ENCODE measurements at places on chromosomes 2 and 18.

- no peak for DNase-seq
Observed at GRCh38 chr2:73253901-73254300, 19.8 kb downstream of the CCT7 start.

- DNase-seq, result no peak
Observed at GRCh38 chr2:178892751-178893625, 85.8 kb upstream of the TTN start.

- no peak for DNase-seq
Observed at GRCh38 chr2:55229221-55229620, 2.9 kb downstream of the CLHC1 start.

DNA sequence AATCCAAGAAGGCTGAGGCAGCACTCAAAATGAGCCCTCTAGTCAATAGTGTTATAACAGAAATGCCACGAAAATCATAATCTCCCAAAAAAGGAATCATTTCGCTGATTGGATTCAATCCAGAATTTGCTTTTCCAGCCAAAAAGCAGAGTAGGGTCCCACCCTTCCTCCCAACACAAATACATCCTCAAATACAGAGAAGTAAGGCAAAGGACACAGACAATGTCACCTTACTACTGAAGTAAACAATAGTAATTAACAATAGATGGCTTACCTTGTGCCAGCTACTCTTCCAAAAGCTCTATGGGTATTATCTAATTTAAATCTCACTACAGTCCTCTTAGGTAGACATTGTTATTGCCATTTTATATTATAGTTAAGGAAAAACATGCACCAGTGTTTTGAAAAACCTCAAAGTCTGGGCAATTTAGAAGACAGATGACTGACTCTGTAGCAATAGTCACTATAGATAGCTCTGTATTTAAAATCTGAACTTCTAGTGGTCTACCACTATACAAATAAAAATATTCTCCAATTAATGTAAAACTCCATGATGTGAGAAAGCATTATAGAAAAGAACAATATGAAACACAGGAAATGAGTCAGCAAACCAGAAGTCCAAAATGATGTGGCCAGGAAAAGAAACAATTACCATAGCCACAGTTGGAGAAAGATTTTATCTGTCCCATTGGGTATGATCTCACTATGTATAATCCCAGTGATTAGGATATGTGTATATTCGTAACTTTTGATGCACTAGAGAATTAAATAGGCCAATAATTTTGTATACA is 305.0 kb upstream of the ERBB4 start:
- DNase-seq, result peak; percentile 64

- DNase-seq, result no peak
Observed at GRCh38 chr2:46363535-46364170, 66.4 kb downstream of the EPAS1 start.

- no peak for DNase-seq
Observed at GRCh38 chr2:157698430-157698829, 69.8 kb upstream of the ACVR1C start.

DNA sequence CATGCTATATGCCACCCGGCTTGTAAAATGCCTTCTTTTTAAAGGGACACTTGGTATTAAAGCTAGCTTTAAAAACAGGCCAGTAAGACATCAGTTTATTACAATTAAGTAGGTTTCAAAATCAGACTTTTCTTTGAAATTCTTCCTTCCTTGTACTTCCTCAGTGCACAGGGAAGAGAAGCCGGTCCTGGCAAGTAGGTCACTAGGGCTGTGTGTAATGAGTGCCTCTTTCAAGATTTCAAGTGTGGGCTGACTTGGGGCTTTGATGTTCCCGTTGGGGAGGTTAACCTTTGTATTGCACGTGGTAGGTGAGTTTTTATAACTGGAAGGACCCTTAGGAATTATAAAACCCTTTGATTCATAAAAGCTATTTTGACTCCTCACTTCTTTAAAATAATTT is 566.4 kb upstream of the ID2 start:
- DNase-seq, result no peak

DNA sequence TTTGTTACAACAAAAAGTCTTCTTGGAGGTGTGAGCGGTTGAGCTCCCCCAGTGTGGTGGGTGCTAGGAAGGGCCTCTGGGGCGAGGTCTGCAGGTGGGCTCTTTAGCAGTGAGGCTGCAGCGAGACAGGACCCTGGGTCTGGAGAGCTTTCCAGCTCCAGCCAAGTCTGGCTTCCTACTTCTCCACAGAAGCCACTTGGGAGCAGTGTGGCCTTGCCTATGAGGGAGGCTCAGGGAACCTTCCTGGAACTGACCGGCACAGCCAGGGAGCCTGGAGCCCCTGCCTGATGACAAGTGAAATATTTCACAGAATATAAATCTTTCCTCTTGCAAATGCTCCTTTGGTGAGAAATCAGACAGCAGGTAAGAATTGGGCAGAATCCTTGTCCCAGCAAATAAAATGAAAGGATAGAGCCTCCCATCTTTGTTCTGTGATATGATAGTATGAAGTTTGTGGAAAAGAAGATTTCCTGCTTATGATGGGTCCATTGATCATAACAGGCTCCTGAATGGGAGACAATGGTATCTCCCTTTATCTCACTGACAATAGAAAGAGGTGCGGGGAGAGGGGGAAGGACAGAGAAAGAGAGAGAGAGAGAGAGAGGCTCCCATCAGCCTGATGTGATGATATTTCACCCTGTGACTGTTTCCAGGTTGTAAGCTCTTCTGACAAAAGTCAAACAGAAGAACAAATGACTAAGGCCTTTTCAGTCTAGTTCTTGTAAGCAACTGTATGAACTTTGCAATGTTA is 289.8 kb upstream of the SPRED2 start:
- DNase-seq, result peak; percentile 25

- no peak for DNase-seq
Observed at GRCh38 chr2:80322311-80322920, 17.9 kb upstream of the LRRTM1 start.

GRCh38 chr2:232318169-232318855 is 60.2 kb upstream of the ALPP start:
- no peak for DNase-seq

DNA sequence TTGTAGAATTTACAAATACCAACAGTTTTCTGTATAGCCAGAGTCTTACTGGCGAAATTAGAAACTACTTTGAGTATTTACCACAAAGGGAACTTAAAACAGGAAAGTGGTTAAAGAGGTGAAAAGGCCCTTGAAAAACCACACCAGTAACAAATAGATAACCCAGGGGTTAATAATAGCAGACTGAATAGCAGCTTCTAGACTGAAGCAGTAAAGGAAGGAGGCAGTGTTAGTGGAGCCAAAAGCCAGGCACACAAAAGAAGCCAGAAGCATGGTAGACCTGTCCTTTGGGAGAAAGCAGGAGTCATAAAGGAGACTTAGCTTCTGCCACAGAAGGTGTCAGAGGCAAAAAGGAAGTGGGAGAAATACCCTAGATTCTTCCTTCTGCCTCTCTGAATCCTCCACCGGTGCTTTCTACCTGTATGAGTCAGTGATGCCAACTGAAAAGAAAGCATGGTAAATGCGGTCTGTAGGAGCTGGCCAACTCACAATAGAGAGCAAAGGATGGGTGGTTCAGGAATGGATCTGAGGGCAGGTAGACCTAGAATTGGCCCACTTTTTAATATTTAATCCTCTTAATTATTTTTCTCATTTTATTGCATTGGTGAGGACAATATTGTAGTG is 97.3 kb downstream of the ARL6IP6 start:
- peak; percentile 35 for DNase-seq

DNA sequence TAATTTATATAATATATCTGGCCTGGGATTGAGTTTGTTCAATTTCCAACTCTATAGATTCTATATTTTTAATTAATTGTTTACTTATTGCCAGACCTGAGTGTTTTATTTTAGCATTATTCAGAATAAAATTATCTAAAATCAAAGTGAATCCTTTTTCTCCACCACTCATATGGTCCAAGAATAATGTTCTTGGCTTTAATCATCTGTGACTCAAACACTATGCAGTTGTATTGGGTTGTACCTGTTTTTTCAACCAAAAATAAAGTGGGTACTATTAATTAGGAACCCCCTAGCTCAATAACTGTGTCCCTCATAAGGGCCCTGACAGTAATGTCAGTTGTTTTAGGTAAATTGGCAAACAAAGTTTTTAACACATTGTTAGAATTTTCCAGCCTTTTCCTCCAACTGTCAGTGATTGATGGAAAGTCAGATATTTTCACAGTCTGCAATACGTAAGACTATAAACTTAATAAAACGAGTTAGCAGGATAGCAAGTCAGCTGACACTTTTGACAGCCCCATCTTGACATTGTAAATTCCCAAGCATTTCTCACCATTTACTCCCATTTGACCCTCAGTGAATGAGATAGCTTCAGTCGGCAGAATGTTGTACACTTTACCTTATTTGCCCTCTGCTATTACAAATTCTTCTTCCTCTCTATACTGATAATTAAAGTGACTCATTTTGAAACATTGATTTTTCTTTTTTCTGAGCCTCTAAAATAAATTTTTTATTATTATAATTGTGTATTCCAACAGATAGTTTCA is 587.4 kb downstream of the METTL4 start:
- no peak for DNase-seq

- no peak for DNase-seq
Observed at GRCh38 chr2:7043690-7044089, 126.5 kb downstream of the RNF144A start.

GRCh38 chr2:218396688-218397462 is 2.8 kb upstream of the CTDSP1 start:
- peak; percentile 72 for DNase-seq

GRCh38 chr2:150710916-150711315 is 223.4 kb upstream of the RND3 start:
- no peak for DNase-seq

- no peak for DNase-seq
Observed at GRCh38 chr18:67194886-67195285, 321.6 kb downstream of the DSEL start.

DNA sequence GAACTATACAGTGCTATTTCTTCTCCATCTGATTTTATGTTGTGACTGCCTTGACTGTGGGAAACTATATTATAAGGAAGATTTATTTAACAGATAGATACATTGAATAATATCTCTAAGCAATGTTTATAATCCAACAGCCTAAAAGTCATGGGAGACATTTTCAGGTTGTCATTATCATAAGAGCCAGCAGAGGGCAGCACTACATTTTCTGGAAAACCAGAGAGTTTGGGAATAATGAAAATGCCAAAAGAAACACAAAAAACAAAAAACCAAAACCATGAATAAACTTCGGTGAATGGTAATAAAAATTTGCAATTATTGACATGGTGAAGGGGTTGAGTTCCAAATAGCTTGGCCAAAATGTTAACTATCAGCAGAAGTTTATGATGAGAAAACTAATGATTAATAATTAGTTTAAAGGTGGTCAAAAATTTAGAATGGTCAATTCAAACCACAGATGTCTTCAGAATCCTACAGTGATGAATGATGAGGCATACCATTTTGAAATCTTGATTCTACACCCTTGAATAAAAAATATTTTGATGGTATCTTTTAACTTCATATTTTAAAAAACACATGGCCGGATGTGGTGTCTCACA is 4.7 kb downstream of the EEF1B2 start:
- peak; percentile 41 for DNase-seq

DNA sequence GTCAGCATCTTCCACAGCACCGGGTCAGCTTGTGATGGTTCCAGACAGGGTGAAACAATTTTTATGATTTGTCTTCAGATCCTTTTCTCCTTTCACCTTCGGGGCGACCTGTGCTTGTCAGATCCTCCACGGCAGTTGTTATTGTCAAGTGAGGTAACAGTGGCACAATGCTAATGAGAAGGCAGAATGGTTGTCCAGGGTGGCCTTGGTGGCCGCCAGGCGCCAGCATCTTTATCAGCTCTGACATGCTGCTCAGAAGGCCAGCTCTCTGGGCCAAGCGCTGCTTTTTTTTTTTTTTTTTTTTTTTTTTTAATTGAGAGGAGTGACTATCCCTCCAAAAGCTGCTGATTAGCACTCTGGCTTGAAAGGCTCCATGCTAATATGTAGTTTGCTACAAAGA is 52.3 kb upstream of the MGAT5 start:
- DNase-seq, result no peak

- DNase-seq, result peak; percentile 58
Observed at GRCh38 chr2:39408351-39409136, 28.5 kb downstream of the MAP4K3 start.

DNA sequence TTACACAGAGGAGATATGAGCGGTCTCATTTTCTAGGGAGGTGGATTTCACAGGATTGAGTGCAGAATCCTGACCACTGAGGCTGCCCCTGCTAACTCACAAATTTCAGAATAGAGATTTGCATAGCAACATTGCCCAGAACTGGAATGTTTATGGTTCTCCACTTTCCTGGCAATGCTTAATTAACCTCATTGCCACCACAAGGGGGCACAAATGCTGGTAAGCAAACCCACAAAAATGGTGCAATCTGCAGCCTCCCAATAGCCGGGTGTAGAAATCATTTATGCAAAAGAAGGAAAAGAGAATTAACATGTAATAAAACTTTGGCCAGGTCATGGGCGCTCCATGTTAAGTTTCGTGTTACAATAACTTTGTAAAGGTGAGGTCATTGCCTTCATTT is 112.4 kb downstream of the CYRIA start:
- DNase-seq, result peak; percentile 47

DNA sequence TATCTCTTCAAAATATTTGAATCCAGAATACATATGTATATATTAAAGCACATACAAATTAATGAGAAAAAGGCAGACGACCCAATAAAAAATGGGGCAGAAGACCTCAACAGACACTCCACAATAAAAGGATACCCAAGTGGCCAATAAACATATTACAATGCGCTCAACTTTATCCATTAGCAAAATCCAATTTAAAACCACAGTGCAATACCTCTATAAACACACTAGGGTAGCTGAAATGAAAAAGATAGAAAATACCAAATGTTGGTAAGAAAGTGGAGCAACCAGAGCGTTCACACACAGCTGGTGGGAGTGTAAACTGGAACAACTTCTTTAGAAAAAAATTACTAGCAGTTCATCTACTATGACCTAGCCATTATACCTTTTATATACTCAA is 75.3 kb downstream of the CCDC148 start:
- no peak for DNase-seq

- peak; percentile 40 for DNase-seq
Observed at GRCh38 chr2:74530239-74531187, 780 bp downstream of the HTRA2 start.

- DNase-seq, result peak; percentile 44
Observed at GRCh38 chr2:138718405-138718804, 61.8 kb downstream of the NXPH2 start.

GRCh38 chr2:216927163-216927562 is 67.3 kb upstream of the TNP1 start:
- DNase-seq, result no peak

- DNase-seq, result no peak
Observed at GRCh38 chr2:182836451-182836850, 30.0 kb downstream of the FRZB start.

DNA sequence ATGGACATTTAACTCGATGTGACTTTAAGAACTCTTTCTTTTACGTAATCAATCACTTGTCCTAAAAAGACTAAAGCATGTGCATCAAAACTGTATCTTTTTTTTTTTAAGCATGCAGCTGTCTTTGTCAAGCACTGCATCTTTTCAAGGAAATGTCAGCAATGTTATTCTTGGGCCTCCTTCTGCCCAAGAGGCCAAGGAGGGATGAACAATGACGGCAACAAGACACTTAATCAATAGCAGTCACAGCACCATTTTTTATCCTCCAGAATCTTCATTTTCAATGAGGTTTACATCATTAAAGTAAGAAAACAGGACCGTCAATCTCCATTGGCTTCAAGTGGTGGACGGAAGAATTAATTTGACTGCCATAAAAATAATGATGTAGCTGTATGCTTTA is 253.8 kb downstream of the AFF3 start:
- DNase-seq, result no peak

- DNase-seq, result no peak
Observed at GRCh38 chr18:725646-726045, 13.2 kb upstream of the ENOSF1 start.

Measured in kidney tubule cell (primary cell).